ENCODE measurements at places on chromosomes 1 and 21. TPM values are rescaled to one million over a fixed set of nuclear protein-coding genes. Genes with fewer than 3 reads are reported as not detected.

DNA sequence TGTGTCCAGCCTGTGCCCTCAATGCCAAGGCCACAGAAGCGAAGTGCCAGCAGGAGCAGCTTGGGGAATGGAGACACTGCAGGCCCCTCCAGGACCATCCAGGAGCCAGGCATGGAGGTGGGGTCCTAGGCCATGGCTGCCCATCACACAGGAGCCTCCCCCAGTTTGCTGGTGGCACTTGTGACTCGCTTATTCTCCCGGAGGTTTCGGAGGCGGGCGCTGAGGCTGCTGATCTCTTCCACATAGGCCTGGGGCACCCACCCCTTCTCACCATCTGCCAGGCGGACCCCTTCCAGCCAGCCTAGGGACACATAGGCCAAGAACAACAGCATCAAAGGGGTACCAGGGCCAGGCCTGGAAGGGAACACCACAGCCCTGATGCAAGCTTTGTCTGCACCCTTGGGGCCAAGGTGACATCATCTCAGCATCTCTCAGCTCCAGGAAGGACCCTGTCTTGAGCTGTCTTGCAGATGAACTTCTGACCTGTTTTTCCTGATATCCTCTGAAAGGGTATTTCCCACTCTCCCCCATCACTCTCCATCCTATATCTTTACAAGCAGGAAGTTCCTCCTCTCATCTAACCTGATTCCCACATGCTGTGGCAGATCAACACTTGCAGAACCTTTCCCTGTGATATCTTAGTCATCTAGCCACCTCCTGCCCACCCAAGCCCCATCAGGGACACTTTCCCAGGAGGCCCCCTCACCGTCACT lies 13.9 kb downstream of the ARHGEF19 start:
- no peak overlapping the region for H3K4me3 ChIP-seq
- H3K27me3 ChIP-seq = no peaks in the 10 kb centered on the region
- H3K4me1 ChIP-seq = no peaks in the 10 kb centered on the region
- H3K36me3 ChIP-seq = no peaks in the 10 kb centered on the region

GRCh38 chr1:42298520-42298919 lies 36.5 kb downstream of the FOXJ3 start:
- no peak for DNase-seq
- H3K4me1 ChIP-seq = no peaks in the 10 kb centered on the region
- H3K4me3 ChIP-seq = no peak overlapping the region
- no peak overlapping the region for H3K27ac ChIP-seq
- no peaks in the 10 kb centered on the region for H3K36me3 ChIP-seq

DNA sequence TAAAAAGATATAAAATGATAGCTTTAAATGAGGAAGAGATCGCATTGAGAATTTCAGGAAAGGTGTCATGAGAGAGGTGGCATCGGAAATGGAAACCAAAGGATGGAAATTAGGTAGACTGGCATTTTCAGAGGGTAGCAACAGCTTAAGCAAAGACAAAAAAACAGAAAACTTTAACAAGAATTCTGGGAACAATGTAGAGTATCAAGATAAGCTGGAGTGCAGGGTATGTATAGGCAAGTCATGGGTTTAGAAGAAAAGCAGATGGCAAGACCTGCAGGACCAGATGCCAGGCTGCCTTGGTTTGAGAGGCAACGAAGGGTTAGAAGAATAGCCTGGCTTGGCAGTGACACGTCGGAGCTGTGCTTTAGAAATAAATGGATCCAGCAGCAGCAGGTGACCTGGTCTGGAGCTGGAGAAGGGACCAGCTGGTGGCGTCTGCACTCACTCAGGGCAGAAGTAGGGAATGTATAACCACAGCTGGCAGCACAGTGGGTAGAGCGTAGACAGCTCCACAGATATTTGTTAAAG lies 149.4 kb upstream of the TIAM1 start:
- no peak for DNase-seq
- H3K36me3 ChIP-seq = no peaks in the 10 kb centered on the region
- no peaks in the 10 kb centered on the region for H3K27me3 ChIP-seq
- H3K4me1 ChIP-seq = peaks cover 6% of the 10 kb centered on the region
- no peak overlapping the region for H3K4me3 ChIP-seq
- no peak overlapping the region for H3K27ac ChIP-seq

GRCh38 chr1:914131-914890 lies 9.4 kb upstream of the SAMD11 start:
- H3K27me3 ChIP-seq = no peaks in the 10 kb centered on the region
- no peak overlapping the region for H3K4me3 ChIP-seq
- H3K27ac ChIP-seq = no peak overlapping the region
- DNase-seq = no peak

GRCh38 chr1:74237787-74238186 lies 2.6 kb downstream of the TNNI3K start:
- DNase-seq = no peak
- no peak overlapping the region for H3K27ac ChIP-seq
- H3K4me1 ChIP-seq = no peaks in the 10 kb centered on the region
- H3K36me3 ChIP-seq = no peaks in the 10 kb centered on the region
- no peak overlapping the region for H3K4me3 ChIP-seq
- H3K27me3 ChIP-seq = no peaks in the 10 kb centered on the region

DNA sequence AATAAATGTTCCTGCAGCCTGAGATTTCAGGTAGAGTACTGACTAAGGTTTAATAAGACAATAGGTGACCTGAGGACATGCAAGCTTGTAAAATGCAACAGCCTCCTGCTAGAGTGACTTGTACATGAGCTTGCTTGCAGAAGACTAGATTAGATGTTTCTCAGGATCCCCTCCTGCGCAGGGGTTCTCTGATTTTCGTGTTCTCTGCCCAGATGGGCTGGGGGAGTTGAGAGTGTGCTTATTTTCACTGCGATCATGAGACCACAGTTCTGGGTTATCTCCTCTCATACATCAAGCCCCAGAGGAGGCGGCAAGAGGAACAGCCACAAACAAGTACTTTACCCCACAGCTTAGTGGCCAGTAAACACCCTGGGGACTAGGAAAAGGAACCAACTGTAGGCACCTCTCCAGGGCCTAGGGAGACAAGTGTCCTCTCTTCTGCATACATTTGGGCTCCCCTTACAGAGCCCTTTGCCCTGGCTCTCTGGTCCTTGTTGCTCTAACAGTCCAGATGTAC lies 8.0 kb downstream of the TMEM81 start:
- H3K4me3 ChIP-seq = no peak overlapping the region
- H3K4me1 ChIP-seq = no peaks in the 10 kb centered on the region
- H3K27ac ChIP-seq = no peak overlapping the region
- no peak for DNase-seq

DNA sequence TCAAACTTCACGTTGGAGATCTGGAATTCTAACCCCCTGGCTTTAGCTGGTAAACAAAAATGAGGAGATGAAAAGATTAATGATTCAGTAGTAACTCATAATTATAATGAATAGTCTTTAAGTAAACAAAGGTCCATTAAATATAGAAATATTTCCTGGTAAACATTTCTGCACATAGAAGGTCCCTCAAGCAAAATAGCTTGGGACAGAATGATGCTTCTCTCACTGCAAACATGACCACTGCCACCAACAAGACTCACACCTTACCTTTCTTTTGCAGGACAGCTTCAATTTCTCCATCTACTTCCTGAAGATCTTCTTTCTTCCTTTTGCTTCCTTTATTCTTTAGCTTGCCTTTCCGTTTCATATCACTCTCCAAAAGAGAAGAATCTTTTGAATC lies 25.2 kb downstream of the NVL start:
- no peak for DNase-seq
- no peak overlapping the region for H3K27ac ChIP-seq
- H3K36me3 ChIP-seq = peaks cover 42% of the 10 kb centered on the region
- no peaks in the 10 kb centered on the region for H3K27me3 ChIP-seq
- H3K4me3 ChIP-seq = no peak overlapping the region

DNA sequence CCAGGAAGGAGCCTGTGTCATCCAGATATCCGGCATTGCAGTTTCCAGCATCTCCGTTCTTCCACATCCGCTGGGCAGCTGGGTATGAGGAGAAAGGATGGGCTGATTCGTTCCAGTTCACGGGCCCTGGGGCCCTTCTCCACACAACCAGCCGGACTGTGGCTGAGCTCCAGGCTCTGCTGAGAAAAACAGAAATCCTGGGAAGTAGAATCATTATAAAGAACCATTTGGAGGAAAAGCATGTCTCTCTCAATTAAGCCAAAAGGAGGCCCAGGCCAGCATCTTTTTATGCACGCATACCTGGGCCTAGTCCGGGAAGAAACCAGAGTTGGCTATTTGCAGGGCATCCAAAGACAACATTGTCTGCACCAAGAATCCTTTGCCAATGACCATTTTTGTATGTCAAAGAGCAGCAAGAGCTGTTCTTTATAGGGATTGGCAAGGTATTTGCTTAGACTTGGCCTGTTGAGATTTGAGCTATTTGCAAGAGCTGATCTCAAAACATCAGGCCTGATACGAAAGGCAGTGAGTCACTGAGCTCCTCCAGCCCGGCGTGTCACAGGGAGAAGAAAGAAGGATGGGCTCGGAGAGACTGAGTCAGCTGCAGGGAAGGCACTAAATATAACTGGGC lies 84.9 kb upstream of the ARHGEF16 start:
- no peak overlapping the region for H3K27ac ChIP-seq
- no peaks in the 10 kb centered on the region for H3K36me3 ChIP-seq
- DNase-seq = no peak
- no peaks in the 10 kb centered on the region for H3K4me1 ChIP-seq

- H3K27ac ChIP-seq = no peak overlapping the region
- peak overlapping the region; percentile 73 for H3K4me3 ChIP-seq
- H3K36me3 ChIP-seq = no peaks in the 10 kb centered on the region
- H3K27me3 ChIP-seq = peaks cover 16% of the 10 kb centered on the region
Measured at GRCh38 chr1:151721788-151722510, 627 bp downstream of the RIIAD1 start.

DNA sequence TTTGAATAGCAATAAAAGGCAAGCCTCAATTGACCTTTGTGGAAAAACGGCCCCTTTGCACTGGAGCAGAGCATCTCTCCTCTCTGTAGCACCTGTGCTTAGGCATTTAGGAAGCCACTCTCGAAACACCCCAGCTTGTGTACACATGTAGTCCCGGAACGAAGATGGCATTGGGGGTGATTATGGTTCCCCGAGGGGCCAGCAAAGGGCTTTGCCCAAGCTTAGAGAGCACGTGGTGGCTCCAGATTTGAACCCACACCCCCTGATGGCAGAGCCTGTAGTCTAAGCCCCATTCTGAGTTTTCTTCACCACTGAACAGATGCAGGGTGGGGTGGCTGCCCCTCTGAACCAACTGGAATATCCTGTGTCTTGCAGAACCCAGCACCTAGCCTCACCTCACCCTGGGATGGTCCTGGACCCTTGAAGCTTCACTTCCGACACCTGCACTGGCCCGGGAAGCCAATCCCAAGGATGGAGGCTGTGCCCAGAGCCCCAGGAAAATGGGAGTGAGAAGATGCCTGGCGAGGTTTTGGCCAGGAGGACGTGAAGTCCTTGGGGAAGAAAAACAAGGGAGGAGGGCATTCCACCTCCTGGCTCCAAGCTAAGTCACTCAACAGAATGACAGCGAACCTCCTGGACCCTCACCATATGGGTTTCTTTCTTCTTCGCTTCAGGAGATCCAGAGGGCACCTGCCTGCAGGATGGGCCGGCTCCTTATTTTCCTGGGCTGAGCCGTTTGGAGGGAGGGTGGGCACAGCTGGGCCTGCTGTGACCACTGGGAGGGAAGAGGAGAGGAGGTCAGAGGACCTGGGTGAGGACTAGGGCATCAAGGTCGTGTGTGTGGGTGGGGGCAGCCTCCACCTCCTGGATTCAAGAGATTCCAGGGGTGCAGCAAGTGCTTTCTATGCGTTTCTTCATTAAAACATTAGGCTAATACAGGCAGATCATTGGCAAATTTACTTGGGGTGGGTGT lies 37.7 kb downstream of the IGFN1 start:
- H3K4me1 ChIP-seq = no peaks in the 10 kb centered on the region
- no peak overlapping the region for H3K27ac ChIP-seq
- no peaks in the 10 kb centered on the region for H3K36me3 ChIP-seq
- H3K4me3 ChIP-seq = no peak overlapping the region

DNA sequence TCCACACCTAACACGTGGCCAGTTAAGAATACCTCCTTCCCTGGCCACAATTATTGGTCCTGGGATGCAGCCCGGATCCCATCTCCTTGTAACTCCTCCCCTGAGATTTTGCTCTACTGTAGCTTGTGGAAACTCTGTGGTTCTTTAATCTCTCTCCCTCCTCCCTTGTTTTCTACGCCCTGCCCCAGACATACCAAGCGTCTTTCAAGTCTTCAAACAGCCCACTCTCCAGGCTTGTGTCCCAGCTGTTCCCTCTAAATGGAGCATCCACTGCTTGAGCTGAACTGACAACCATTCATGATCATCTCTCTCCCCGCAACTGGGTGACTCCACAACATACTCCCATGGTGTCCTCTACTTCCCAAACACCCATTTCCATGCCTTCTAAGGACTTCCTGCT lies 111.6 kb downstream of the SIPA1L2 start:
- H3K27ac ChIP-seq = no peak overlapping the region
- H3K36me3 ChIP-seq = no peaks in the 10 kb centered on the region
- H3K4me3 ChIP-seq = no peak overlapping the region
- no peaks in the 10 kb centered on the region for H3K27me3 ChIP-seq
- DNase-seq = no peak

DNA sequence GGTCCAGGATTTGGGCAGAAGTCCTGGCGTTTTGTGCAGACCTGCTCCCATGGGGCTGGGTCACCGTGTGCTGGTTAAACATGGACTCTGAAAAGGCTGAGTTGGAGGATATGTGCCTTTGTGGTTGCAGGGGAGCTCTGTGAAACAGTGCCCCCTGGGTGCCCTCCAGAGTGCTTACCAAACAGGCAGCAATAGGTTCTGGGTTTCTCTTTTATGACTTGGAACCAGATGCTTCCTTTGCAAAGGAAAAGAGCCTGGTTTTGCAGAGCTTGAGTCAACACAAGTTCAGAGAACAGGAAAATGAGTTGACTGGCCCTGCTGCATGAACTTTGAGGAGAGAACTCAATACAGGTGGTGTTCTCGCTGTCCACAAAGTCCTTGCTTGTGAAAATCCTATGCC lies 288.9 kb downstream of the TM2D1 start:
- no peak overlapping the region for H3K27ac ChIP-seq
- no peaks in the 10 kb centered on the region for H3K36me3 ChIP-seq
- no peaks in the 10 kb centered on the region for H3K27me3 ChIP-seq
- H3K4me1 ChIP-seq = no peaks in the 10 kb centered on the region
- no peak overlapping the region for H3K4me3 ChIP-seq

Gene MASP2
- polyA plus RNA-seq = not detected

Gene COL8A2
- 2.6 TPM for polyA plus RNA-seq

Gene CFAP141
- polyA plus RNA-seq = not detected

Gene MX2
- polyA plus RNA-seq = 0.08 TPM

Gene UTP25
- 6.3 TPM for polyA plus RNA-seq

Gene BGLAP
- polyA plus RNA-seq = 0.96 TPM

Gene LAMTOR5
- 442 TPM for polyA plus RNA-seq

Gene NMNAT2
- polyA plus RNA-seq = 0.06 TPM

Gene GUCA2A
- not detected for polyA plus RNA-seq

Gene E2F2
- polyA plus RNA-seq = 0.43 TPM
